ENCODE measurements at places on chromosomes 6 and 20.

DNA sequence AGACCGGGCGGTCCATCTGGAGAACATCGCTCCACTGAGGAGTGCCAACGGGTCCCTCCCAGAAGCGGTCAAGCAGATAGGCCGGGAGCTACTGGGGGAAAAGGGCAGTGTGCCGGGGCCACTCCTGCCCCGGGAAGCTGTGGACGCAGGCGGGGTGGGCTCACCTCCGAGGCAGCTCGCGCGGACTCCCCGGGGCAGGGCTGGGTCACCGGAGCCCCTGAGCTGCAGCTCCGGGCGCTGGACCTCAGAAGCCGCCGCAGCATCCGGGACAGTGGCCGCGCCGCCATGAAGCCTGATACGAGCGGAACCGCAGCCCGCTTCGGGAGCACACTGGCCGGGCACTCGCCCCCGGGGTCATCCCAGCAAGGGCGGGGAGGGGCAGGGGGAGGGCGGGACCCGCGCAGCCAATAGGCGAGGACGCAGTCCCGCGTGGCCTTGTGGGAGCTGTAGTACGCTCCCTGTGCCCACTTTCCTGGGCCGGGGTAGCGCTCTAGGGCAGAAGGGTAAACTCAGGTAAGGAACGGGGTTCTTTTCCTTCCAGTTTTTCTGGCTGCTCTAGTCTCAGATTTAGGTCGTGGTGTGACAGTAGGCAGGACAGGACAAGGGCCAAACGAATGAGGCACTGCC is at the start of gene MOCS1:
TSS of gene MOCS1 (minus strand) at position 332 of the 627 bp plus-strand sequence. CDS start at position 287, 45 bp downstream.
- DNase-seq: peak; percentile 88

DNA sequence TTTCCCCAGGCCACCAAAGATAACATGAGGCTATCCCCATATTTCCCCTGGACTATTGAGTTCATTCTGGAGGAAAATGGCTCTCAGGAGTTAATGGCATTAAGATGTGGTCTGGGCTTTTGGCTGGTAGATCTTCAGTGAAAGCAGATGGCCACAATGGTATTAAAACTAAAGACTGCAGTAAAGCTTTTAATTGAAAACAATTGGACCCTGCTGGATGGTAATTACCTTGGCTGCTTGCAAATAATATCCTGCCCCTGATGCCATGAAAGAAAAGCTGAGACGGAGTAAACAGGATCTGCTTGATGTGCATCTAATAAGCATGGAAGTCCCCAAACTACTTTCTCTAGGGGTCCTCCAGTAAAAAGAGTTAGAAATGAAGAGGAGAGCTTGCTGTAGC is 255.8 kb downstream of the QKI start:
- no peak for DNase-seq

- no peak for DNase-seq
Observed at GRCh38 chr6:45884336-45884735, 131.3 kb downstream of the CLIC5 start.

- DNase-seq: no peak
Observed at GRCh38 chr6:135627092-135627715, 129.7 kb upstream of the AHI1 start.

DNA sequence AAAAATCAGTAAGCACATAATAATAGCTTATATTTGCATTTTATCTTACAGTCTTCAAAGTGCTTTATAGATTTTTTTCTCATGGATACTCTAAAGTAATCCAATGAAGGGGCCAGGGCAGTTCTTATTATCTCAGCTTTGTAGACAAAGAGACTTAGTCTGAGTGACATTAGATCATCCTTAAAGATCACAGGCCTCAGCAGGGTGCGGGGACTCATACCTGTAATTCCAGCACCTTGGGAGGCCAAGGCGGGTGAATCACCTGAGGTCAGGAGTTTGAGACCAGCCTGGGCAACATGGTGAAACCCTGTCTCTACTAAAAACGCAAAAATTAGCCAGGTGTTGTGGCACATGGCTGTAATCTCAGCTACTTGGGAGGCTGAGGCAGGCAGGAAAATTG is 14.5 kb downstream of the FERMT1 start:
- DNase-seq: no peak

DNA sequence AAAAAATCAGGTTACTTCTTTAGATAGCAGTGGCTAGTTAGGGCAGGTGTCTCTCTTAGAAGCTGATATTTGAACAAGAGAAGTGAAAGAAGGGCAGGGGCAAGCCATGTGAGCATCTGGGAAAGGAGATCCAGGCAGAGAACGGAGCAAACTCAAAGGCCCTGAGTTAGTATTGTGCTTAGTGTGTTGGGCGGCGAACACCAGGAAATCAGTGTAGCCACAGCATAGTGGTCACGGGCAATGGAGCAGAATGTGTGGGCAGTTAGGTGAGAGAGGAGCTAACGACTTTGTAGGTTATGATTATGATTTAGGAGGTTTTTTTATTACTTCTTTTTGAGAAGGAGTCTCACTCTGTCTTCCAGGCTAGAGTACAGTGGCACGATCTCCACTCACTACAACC is 229.3 kb downstream of the TMEM242 start:
- DNase-seq: no peak
